Caki2 (cell line): ENCODE measurements at places on chromosomes 2 and 18. TPM values are rescaled to one million over a fixed set of nuclear protein-coding genes. Genes with fewer than 3 reads are reported as not detected.

SULT1C2 gene
- 41.4 and 42.8 TPM in 2 replicates for total RNA-seq

CERS6 gene
- 7.2 and 7.3 TPM in 2 replicates for total RNA-seq

DNA sequence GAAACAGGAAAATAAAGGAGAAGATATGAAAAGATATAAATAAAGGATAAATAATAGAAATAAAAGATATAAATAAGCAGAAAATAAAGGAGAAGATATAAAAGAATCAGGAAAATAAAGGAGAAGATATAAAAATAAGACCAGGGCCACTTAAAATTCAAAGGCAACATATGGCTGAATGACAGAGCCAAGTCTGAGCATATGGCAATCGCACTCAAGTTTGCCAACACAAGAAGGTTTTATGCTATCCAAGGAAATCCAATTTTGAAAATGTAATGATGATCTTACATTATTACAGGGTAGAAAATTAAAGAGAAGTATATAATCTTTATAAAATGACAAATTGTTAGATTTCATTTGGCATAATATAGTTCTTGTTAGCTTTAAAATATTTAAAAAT, 33.6 kb downstream of the USP40 start:
- no peak for DNase-seq

DNA sequence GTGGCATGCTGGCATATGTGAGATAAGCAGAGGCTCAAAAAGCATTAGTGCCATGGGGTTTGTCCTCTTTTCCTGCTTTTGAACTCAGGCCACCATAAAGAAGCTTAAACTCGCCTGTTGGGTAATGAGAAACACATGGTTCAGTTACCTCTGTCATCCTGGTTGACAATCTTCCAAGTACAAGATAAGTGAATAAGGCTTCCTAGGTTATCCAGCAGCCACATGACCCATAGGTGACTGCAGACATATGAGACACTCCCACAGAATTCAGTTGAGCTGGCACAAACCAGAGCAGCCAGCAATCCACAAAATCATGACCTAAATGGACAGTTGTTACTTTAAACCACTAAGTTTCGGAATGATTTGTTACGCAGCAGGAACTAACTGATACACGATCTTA, 97.3 kb downstream of the TACR1 start:
- DNase-seq = no peak

- DNase-seq = no peak
These were observed 15.0 kb downstream of the APLF start for GRCh38 chr2:68482296-68482820.

- DNase-seq = no peak
These were observed 2.4 kb downstream of the ALK start for GRCh38 chr2:29918941-29919340.

- DNase-seq = no peak
These were observed 376.2 kb downstream of the SETBP1 start for GRCh38 chr18:45056926-45057325.

GRCh38 chr2:17736989-17737388, 16.6 kb downstream of the SMC6 start:
- DNase-seq = no peak

DNA sequence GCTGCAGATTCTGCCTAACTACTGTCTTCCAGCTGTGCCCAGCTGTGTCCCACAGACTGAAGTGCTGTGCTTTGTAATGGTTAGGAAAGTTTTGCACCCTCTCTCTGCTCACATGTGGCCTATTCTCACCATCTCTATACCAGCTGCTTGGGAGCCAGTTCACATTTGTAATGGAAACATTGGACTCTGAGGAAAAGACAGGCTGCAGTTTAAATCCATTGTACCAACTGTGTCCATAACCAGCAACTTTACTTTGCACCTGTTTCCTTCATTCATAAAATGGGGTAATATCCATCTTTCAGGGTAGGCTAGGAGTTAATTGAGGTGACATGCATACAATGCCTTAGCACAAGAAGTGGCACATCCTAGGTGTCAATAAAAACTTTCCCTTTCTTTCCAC, 344.0 kb downstream of the TNS1 start:
- DNase-seq = no peak
